ENCODE measurements at places on chromosomes 5 and 9. TPM values are rescaled to one million over a fixed set of nuclear protein-coding genes. Genes with fewer than 3 reads are reported as not detected.

GNPDA1 gene
- 30.0 TPM for total RNA-seq

ESM1 gene
- total RNA-seq, result not detected

LECT2 gene
- not detected for total RNA-seq

NKD2 gene
- total RNA-seq, result 22.1 TPM

ZNF366 gene
- total RNA-seq, result 3.2 TPM

DNA sequence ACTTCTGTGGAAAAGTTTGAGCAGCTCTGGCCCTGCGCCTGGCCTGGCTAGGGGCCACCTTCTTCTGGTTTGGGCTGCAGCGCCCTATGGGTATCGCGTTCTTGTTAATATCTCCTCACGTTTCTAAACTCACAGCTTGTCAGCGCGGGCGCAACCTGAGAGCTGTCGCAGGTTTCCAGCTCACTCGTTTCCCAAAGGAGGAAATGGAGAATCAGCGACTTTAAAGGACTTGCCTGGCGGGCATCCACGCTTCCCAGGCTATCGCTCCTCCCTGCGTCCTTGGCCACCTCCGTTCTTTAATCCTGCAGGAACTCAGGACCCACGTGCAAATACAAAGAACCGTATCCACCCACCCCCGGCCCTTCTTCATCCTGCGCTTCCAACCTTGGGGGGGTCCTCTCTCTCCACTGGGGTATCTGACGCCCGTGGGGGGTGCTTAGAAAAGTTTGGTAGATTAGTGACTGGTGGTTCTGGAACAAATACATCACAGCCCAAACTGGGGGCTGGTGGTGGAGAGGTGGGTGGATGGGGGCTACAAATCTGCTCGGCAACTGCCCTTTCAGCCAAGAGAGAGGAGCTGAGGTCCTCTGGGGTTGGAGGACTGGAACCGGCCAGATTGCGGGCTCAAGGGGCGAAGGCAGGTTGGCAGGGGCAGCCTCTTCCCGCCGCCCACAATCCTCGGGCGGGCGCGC is 578 bp upstream of the PSAT1 start:
- H3K27me3 ChIP-seq, result no peaks in the 10 kb centered on the region
- H3K4me1 ChIP-seq, result no peaks in the 10 kb centered on the region
- H3K36me3 ChIP-seq, result no peaks in the 10 kb centered on the region
- DNase-seq, result peak; percentile 60
- peak overlapping the region; percentile 55 for H3K4me3 ChIP-seq
- peak overlapping the region; percentile 70 for H3K27ac ChIP-seq

- H3K36me3 ChIP-seq, result no peaks in the 10 kb centered on the region
- H3K4me1 ChIP-seq, result no peaks in the 10 kb centered on the region
- DNase-seq, result no peak
Observed at GRCh38 chr9:98838868-98839565, 31.5 kb downstream of the GALNT12 start.

- no peaks in the 10 kb centered on the region for H3K27me3 ChIP-seq
- no peaks in the 10 kb centered on the region for H3K4me1 ChIP-seq
- no peak for DNase-seq
- no peak overlapping the region for H3K4me3 ChIP-seq
- peak overlapping the region; percentile 65 for H3K27ac ChIP-seq
Observed at GRCh38 chr5:72280581-72281069, 39.4 kb downstream of the MRPS27 start.

- H3K4me3 ChIP-seq, result no peak overlapping the region
- no peak for DNase-seq
- H3K27me3 ChIP-seq, result no peaks in the 10 kb centered on the region
- no peaks in the 10 kb centered on the region for H3K36me3 ChIP-seq
- peaks cover 6% of the 10 kb centered on the region for H3K4me1 ChIP-seq
- no peak overlapping the region for H3K27ac ChIP-seq
Observed at GRCh38 chr5:55446640-55447351, 88.0 kb downstream of the PLPP1 start.

DNA sequence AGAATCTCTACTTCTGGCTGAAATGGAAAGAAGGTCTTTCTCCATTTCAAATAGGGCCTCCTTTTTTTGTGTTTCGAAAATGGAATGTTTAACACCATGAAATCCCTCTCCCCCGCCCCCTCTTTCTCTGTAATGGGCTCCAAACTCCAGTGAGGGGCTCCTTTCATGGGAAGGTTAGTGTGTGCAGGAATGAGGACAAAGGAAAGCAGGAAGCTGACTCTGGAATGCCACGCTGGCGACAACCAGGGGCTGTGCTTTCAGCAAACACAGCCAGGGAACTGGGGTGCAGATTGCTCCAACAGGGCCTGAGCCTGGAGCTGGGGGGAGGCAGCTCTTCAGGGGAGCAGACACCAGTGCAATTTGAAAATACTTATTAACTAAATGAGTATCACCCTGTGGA is 82.8 kb downstream of the CRB2 start:
- no peak overlapping the region for H3K27ac ChIP-seq
- no peak overlapping the region for H3K4me3 ChIP-seq
- DNase-seq, result no peak
- no peaks in the 10 kb centered on the region for H3K4me1 ChIP-seq
- H3K36me3 ChIP-seq, result no peaks in the 10 kb centered on the region

GRCh38 chr5:88540471-88541115 is 271.9 kb upstream of the TMEM161B start:
- DNase-seq, result no peak
- no peak overlapping the region for H3K4me3 ChIP-seq
- no peaks in the 10 kb centered on the region for H3K4me1 ChIP-seq
- no peaks in the 10 kb centered on the region for H3K27me3 ChIP-seq

- no peaks in the 10 kb centered on the region for H3K36me3 ChIP-seq
- no peaks in the 10 kb centered on the region for H3K4me1 ChIP-seq
- no peak overlapping the region for H3K4me3 ChIP-seq
- no peaks in the 10 kb centered on the region for H3K27me3 ChIP-seq
- no peak for DNase-seq
- H3K27ac ChIP-seq, result no peak overlapping the region
Observed at GRCh38 chr5:91271999-91272398, 111.1 kb downstream of the ARRDC3 start.

DNA sequence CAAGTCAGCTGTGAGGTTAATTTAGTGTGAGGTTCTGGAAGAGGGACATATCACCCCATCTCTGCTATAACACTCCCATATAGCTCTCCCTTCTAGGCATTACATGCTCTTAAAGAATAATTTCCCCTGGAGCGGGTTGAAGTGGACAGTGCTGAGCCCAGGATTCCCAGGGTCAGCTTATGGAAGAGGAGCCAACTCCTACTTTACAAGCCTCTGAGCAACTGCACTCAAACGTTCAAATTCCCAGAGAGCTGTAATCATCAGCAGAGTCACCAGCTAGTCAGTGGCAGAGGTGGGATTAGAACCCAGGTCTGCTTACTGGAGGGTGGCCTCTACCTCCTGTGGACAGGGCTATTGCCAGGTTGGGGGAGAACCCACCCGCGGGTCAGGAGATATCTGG is 1.4 kb downstream of the NEURL1B start:
- peaks cover 3% of the 10 kb centered on the region for H3K4me1 ChIP-seq
- H3K27me3 ChIP-seq, result no peaks in the 10 kb centered on the region
- H3K4me3 ChIP-seq, result peak overlapping the region; percentile 83
- DNase-seq, result no peak
- no peaks in the 10 kb centered on the region for H3K36me3 ChIP-seq
- H3K27ac ChIP-seq, result peak overlapping the region; percentile 83

DNA sequence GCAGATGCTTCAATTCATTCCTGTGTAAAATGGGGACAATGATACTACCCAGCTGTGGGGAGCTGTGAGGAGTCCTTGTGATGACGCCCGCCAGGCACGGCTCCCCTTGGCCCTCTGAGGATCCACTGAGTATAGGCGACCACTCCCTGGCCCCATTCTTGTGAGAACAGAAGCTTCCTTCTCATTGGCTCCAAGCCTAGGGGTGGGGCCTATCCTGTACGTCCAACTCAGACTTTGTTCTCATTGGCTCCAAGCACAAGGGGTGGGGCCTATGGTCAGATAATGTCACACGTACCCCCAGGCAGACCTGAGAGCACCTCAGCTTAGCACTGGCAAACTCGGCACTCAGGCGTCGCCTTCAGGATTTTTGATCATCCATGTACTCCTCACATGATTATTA is 232.9 kb upstream of the MVB12B start:
- no peak overlapping the region for H3K27ac ChIP-seq
- no peaks in the 10 kb centered on the region for H3K27me3 ChIP-seq
- H3K4me1 ChIP-seq, result no peaks in the 10 kb centered on the region
- H3K36me3 ChIP-seq, result no peaks in the 10 kb centered on the region
- no peak overlapping the region for H3K4me3 ChIP-seq

DNA sequence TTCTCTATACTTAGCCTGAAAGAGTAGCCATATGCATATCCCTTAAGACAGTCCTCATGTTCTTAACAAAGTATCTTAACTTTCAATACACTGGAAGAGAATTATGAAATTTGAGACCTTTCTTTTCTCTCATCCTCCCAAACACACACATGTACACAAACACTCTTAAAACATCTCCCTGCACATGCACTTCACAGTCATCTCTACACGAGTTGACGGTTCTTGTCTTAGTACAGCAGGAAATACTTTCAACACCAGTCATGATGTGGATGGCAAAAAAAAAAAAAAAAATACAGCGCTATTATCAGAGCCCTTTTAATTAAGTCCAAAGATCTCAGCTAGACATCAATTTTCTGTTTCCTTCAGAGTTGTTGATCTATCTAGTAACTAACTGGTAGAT is 43.6 kb upstream of the PCSK1 start:
- no peak overlapping the region for H3K4me3 ChIP-seq
- H3K36me3 ChIP-seq, result no peaks in the 10 kb centered on the region
- DNase-seq, result no peak
- no peak overlapping the region for H3K27ac ChIP-seq
- H3K4me1 ChIP-seq, result no peaks in the 10 kb centered on the region
